ENCODE measurements at places on chromosomes 2 and 18.

DNA sequence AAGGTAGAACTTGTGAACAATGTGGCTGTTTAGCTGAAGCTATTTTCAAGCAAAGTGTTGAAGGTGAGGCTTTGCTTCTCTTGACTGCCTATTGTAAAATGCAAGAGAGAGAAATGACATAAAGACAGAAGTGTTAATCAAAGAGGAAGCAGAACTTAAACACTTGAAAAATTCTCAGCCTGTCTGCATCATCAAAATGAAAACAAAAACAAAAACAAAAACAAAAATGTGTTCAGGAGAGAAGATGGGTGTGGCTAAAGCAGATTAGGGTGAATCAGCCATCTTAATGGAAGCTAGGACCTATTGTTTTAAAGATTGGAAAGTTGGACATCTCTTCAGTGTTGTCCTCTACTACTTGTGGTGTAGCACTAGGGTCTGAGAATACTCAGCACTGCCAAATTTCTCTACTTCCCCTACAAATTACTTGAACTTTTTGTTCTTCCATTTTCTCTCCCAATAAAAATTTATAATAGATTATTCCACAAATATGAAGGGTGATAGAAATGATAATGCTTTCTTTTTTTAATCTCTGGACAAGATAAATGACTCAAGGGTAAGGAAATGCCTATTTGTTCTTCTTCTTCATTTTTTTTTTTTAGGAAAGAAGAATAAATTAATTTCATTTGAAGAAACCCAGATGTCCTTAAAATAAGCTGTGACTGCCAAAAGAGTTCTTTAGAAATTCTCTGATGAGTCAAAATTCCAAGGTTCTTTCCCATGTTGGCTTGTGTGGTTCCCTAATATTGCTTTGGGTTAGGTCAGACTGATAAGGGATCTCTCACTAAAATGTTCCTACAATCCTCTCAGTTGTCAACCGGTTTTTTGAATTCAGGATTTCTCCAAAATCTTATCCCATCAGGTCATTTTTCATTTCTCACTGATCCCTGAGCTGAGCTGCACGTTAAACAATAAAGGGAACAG, 571.2 kb upstream of the ZEB2 start:
- H3K4me1 ChIP-seq = no peaks in the 10 kb centered on the region
- no peak overlapping the region for H3K4me3 ChIP-seq
- H3K27me3 ChIP-seq = no peaks in the 10 kb centered on the region
- H3K36me3 ChIP-seq = no peaks in the 10 kb centered on the region
- no peak for DNase-seq
- no peak overlapping the region for H3K27ac ChIP-seq

DNA sequence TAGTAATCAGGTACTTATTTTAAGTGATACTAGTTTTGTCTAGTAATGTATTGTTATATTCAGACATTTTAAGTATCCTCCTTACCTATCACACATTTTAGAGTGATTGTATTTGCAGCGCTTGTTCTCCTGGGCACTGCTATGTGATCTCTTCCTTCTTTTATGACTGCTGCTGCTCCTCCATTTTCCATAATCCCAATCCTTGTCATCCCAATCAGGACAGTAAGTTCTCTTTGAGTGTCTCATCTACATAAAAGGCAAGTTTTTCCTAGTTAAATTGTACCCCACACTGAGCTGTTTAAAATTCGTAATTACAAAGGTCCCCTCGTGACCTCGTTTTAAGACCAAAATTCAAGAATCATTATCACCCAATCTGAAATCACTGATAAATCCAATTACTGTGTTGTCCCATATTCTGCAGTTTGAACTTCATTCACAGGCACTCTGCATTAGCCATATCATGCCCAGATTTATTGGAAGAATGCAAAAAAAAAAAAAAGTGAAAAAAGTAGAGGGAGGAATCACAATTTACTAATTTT, 2.8 kb downstream of the CLK1 start:
- DNase-seq = no peak
- H3K4me3 ChIP-seq = peak overlapping the region; percentile 95
- H3K4me1 ChIP-seq = peaks cover 38% of the 10 kb centered on the region
- peaks cover 57% of the 10 kb centered on the region for H3K36me3 ChIP-seq
- H3K27me3 ChIP-seq = peaks cover 21% of the 10 kb centered on the region

DNA sequence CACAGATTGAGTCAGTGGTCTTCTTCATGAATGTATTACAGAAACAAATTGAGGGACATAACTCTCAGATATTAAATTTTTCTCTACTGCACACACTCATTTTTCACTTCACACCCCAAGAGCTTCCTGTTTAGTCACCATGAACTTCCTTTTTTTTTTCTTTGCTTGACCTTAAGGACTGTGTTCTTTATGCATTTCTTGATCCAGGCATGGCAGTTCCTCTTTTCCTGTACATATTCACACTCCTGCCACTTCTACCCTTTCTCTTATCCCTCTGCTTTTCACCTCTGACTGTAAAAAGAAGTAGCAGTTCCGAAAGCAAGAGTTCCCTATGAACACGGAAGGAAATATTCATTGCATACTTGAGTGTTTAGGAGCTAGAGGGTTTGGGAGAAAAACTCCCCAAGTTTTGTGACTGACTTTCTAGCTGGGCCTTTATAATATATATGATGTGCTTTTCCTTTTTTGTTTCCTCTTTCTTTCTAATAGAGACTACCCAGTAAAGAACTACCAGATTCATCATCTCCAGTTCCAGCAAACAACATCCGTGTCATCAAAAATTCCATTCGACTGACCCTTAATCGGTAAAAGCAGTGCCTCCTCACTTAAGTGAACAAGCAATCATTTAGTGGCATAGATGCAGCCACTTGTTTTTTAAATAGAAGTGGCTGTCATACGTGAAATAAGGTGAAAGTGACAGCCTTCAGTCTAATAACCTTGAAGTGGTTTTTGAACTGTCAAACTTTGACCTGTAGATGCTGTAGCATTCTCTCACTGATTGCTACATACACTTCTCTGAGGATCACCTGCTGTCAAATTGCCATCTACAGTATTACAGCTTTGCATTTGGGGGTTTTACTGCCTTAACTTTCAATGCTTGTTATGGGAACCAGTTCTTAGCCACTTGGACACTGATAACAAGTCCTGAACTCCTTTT, 40.8 kb downstream of the PAPOLG start:
- peaks cover 6% of the 10 kb centered on the region for H3K4me1 ChIP-seq
- H3K36me3 ChIP-seq = peaks cover 17% of the 10 kb centered on the region
- H3K27ac ChIP-seq = peak overlapping the region; percentile 83
- no peak overlapping the region for H3K4me3 ChIP-seq
- DNase-seq = no peak
- peaks cover 3% of the 10 kb centered on the region for H3K27me3 ChIP-seq

GRCh38 chr2:171154348-171154747, 6.3 kb downstream of the TLK1 start:
- no peak overlapping the region for H3K27ac ChIP-seq
- H3K36me3 ChIP-seq = peaks cover 2% of the 10 kb centered on the region
- H3K4me3 ChIP-seq = no peak overlapping the region
- peaks cover 4% of the 10 kb centered on the region for H3K27me3 ChIP-seq

DNA sequence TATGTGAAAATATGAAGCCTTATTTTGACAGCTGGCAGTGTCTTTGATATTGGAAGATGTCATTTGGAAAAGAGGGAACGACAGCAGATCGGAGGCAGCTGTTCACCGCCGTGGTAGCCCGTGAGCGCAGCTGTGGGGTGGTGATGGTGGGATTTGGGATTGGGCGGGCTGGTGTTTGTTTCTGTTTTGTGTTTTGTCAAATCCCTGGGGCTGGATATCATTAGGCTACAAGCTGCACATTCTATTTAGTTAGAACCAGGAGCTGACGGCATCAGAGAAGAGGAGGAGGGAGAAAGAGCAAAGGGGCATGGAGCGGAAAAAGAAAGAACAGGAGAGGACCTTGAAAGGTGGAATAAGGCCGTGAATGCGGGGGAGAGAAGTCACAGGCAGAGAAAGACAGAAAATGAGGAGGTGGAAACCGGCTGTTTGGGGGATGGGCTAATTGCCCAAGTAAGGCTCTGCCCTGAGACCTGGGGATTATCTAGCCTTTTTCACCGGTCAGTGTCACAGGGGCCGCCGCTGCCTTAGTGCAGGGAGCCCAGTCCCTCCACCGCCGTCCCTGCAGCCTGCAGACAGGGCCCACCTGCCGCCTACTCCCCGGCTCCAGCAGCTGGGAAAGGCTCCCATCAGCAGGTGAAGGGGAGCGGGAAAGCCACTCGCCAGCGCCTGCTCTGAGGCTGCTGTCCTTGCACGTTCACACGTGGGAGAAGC, 88.0 kb downstream of the ZCCHC2 start:
- H3K4me1 ChIP-seq = peaks cover 14% of the 10 kb centered on the region
- H3K36me3 ChIP-seq = no peaks in the 10 kb centered on the region
- no peak for DNase-seq
- H3K27me3 ChIP-seq = peaks cover 3% of the 10 kb centered on the region
- H3K27ac ChIP-seq = no peak overlapping the region

DNA sequence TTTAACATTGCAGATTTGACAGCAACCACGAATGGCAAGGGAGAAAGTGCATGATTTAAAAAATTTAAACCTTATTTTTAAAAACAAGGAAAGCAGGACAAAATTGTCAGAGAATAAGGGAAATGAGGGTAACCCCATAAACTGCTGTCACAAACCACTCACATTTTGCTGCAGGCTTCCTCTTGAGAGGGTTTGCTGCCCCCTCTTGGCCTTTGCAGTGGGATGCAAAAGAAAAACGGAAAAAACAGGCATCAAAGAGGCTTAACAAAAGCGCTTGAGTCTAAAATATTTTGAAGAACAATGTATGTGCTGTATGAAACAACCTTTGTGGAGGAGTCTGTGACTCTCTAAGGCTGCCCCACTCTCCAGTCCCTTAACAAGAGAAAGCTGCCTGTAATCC, 91.6 kb downstream of the TMX3 start:
- H3K27me3 ChIP-seq = no peaks in the 10 kb centered on the region
- H3K4me3 ChIP-seq = no peak overlapping the region
- H3K4me1 ChIP-seq = no peaks in the 10 kb centered on the region
- peak; percentile 66 for DNase-seq

DNA sequence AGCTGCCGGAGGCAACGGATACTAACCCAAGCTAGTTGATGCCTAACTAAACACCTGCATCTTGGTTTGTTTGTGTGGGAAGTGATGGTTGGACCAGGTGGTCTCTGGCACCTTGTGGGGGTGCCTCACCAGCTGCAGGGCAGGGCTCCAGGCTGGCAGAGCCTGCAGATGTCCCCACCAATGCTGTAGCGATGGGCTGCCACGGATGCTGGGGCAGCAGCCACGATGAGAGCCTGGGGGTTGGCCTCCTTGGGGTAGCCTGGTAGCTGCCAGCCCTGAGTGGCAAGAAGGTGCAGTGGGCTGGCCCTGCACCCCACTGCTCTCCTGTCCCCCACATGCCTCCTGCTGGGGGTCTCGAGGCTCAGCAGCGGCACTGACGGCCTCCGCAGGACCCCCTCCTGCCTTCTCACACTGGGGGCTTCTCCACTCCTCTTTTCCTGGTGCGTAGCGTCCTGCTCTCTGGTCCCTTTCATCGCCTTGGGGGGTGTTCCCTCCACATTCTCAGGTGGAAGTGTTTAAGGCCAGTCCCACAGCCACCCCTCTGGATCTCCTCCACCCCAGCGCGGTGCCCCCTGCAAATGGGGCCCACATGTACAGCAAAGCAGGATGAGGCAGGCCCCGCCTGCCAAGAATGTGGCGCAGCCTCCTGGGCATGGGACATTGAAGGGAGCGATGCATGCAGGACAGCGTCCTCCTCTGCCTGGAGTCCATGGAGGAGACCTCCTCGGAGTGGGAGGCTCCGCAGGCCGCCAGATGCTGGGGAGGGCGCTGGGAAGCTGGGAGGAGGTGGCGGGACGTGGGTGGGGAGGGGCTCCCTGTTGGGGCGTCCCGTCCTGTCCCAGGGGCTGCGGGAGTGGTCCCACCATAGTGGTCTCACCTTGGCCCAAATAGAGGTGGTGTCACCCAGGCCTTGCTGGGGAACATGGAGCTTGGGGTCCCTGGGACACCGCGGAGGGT, 173.1 kb downstream of the ASB1 start:
- DNase-seq = no peak
- H3K36me3 ChIP-seq = no peaks in the 10 kb centered on the region
- H3K4me3 ChIP-seq = no peak overlapping the region
- H3K27me3 ChIP-seq = peaks cover 2% of the 10 kb centered on the region

GRCh38 chr2:209368406-209368805, 55.4 kb upstream of the MAP2 start:
- no peak for DNase-seq
- no peaks in the 10 kb centered on the region for H3K36me3 ChIP-seq
- no peaks in the 10 kb centered on the region for H3K27me3 ChIP-seq
- no peak overlapping the region for H3K4me3 ChIP-seq
- H3K4me1 ChIP-seq = no peaks in the 10 kb centered on the region
- H3K27ac ChIP-seq = no peak overlapping the region

DNA sequence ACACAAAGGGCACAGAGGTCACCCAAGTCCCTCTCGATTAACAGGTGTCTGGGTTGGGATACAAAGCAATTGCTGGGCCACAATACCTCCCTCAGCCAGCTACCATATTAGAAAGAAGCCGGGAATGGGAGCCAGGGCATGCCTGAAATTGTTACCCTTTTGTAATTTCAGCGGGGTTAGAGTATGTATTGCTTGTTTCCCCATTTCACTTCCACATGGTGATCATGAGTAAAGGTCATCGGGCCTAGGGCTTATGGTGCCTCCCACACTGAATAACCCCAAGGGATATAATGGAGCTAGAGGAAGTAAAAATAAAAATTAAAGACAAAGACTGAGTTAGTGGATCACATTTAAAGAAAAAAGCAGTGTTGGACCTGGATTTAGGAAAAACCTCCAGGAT, 437.2 kb upstream of the KLHL29 start:
- H3K36me3 ChIP-seq = no peaks in the 10 kb centered on the region
- H3K27ac ChIP-seq = no peak overlapping the region
- peaks cover 2% of the 10 kb centered on the region for H3K27me3 ChIP-seq
- H3K4me3 ChIP-seq = no peak overlapping the region
- peaks cover 31% of the 10 kb centered on the region for H3K4me1 ChIP-seq

GRCh38 chr18:76537621-76538020, 42.6 kb upstream of the ZNF516 start:
- H3K4me3 ChIP-seq = no peak overlapping the region
- no peak overlapping the region for H3K27ac ChIP-seq

DNA sequence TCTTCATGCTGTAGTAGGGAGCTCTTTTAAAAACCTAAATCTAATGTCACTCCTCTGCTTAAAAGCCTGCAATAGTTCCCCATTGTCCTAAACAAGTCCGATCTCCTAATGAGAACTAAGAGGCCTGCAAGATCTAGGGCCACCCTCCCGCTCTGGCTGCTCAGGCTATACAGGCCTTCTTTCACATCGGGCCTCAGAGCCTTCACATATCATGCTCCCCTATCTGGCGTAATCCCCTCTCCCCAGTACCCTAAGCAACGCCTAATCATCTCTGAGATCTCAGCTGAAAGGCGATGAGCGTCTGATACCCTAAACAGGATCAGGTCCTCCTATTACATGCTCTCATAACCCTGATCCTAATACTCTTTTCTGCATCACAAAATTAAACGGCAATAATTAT, 1.9 kb downstream of the MAP4K3 start:
- peak overlapping the region; percentile 99 for H3K4me3 ChIP-seq
- H3K4me1 ChIP-seq = peaks cover 63% of the 10 kb centered on the region
- DNase-seq = peak; percentile 6
- H3K27me3 ChIP-seq = peaks cover 5% of the 10 kb centered on the region
- peak overlapping the region; percentile 25 for H3K27ac ChIP-seq

- no peak for DNase-seq
- H3K4me3 ChIP-seq = no peak overlapping the region
Observed at GRCh38 chr2:207130958-207131521, 34.7 kb downstream of the KLF7 start.
